Ureter (tissue), 1 donor: ENCODE measurements at places on chromosomes 5 and 9.

DNA sequence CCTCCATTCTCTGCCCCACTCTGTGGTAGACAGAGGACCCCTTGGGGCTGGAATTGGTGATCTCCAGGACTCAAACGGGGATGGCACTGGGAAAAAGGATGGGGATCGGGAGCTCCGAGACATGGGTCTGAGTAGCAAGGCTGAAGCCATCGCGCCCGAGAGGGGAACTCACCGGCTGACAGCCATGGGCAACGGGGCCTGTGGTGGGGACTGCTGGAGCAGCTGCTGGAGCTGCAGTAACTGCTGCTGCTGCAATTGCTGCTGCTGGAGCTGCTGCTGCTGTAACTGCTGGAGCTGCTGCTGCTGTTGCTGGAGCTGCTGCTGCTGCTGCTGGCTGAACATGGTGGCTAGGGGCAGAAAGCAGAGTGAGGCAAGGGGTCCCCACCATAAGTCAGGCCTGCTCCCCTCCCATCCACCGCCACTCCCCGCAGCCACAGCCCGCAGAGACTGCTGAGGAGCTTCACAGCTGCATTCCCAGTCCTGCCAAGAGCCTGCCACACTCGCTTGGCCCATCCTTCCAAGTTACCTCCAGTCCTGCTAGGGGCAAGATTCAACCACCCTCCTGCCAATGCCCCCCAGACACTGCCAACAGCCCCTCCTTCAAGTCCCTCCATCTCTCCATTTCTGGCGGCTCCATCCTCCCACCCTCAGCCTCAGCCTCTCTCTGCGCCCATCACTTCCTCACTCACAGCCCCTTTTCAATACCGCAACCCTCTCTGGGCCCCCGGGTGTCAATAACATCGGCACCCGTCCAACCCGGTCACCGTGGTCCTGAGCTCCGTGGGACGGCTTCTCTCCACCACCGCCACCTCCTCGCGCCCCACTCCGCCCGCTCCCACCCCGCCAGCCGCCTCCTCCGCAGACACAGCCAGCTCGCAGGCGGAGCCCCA lies 611 bp downstream of the CIZ1 start:
- no peak for DNase-seq

DNA sequence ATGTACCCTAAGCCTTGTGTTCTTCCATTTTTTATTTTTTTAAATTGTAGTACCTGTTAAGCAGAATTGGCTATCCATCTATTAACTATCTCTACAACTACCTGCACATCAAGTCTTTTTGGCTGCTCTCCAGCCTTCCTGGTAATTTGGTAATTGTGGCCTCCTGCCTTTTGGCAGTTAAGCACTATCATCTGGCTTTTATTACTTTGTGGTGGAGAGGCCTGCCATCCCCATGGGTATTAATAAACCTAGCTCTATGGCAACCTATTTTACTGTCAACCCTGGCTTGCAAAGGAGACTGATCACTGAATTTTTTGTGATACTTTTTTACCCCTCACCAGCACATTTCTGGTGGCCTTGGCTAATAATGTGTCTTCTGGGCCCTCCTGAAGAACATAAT lies 20.5 kb downstream of the SELENOP start:
- no peak for DNase-seq

DNA sequence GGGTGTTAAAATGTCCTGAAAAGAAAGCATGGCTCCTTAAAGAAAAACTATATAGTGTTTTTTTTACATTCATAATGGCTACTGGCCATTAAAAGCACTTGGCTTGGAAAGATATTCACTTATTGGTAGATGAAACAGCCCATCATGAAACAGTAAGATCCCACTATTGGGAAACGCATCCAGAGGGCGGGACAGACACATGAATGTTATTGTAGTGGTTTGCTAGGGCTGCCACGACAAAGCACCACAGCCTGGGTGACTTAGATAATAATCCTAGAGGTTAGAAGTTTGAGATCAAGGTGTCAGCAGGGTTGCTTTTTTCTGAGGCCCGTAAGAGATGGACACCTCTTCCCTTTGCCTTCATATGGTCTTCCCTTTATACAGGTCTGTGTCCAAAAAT lies 139.4 kb upstream of the ANKH start:
- DNase-seq, result no peak

- no peak for DNase-seq
Observed at GRCh38 chr9:23615569-23615968, 210.5 kb downstream of the ELAVL2 start.

GRCh38 chr9:100521282-100521681 lies 48.3 kb downstream of the TMEFF1 start:
- DNase-seq, result no peak

GRCh38 chr5:138488481-138488945 lies 23.2 kb downstream of the EGR1 start:
- DNase-seq, result no peak
